ENCODE measurements at places on chromosomes 3 and 15.

DNA sequence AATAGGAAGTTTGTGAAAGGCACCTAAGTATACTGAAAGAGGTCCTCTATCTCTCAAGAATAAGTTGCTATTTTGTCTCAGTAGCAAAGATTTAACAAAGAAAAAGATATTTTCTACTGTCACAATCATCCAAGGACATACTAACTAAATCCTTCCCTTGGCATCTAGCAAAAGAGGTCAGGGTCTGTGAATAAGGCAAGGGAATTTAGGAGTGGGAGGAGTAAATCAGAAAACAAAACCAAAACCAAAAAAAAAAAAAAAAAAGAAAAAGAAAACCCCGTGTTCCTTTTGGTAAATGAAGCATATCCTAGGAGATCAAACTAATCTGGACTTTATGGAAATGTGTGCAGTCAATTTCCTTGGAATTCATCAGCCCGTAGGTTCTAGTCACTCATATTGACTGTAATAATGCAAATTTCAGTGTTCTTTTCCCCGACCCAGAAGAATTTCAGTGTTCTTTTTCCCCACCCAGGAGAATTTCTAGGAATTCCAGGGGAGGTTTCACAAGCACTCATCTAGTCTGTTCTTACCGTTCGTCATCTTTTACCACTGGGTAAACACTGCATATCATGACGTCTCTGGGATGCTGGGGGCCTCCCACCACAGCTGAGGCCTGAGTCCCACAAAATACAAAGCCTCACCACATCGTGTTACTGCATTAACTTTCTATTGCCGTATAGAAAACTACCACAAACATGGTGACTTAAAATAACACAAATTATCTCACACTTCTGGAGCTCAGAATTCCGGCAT, 113.8 kb upstream of the CCDC54 start:
- DNase-seq, result no peak

DNA sequence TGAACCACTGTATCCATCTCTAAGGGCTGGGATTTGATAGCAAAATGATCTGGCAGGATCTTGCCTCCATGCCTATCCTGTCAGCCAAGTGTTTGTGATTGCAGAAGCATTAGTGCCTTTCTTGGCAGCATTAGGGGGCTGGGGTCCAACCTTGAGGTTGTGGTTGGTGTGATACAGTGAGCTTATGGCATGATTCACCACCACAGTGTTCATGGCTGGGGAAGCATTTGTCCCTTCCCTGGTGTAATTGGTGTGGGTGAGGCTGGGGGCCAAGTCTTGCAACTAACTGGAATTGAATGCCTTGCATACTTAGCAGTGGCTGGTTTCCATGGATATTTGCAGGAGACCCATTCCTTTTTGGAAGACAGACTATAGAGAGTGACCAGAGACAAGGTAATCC, 271.0 kb upstream of the TBL1XR1 start:
- DNase-seq, result no peak

- DNase-seq, result no peak
These were observed 528.8 kb downstream of the UNC13C start for GRCh38 chr15:54506977-54507524.

GRCh38 chr3:43017593-43018195, 38.6 kb downstream of the GASK1A start:
- no peak for DNase-seq

GRCh38 chr3:153547970-153548369, 385.9 kb downstream of the RAP2B start:
- no peak for DNase-seq

- no peak for DNase-seq
These were observed 46.9 kb upstream of the NEDD4 start for GRCh38 chr15:56040081-56041035.

- no peak for DNase-seq
These were observed 3.9 kb upstream of the SCG3 start for GRCh38 chr15:51677452-51677851.

GRCh38 chr3:14876921-14877333, 58.2 kb downstream of the FGD5 start:
- no peak for DNase-seq

DNA sequence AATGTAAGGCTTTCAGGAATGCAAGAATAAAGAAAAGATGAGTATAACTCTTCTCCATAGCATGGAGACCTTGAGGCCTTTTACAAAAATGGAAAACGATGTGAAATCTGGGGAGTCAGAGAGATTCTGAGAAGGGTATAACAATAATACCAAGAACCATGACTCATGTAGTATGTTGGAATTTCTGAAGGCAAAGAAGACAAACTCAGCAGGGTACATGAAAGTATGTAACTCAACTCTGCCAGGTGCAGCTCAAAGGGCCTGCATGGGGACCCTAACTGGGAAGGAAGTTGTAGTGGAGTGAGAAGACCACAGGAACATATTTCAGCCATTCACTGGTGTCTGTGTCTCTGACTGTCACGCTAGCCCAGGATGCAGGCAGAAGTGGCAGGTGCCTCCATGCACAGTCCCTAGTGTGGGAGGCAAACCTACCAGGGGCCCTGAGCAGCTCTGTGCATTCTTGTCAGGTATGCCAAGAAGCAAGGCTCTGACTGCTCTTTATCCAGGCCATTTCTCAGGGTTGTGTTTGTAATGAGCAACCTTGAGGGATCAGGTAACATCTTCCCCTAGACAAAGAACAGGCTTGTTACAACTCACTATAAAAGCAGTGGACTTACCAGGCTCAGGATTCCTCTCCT, 57.2 kb downstream of the GPR156 start:
- no peak for DNase-seq

DNA sequence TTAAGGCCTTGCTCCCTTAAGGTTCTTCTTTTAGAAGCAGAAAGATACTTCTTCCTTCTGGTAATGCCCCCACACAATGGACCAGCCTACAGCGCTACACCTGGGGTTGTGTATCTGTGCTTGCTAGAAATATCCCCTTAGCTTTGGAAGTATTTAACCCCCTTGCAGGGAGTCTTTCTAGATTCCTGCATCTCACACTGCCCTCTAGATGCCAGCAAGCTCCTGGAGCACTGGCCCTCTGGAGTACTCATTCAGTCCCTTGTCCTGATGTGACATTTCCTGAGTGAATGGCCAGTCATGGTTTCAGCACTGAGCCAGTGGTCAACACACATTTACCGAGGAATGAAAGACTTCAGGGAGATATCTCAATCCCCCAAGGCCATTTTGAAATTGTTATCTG, 30.4 kb upstream of the RBP2 start:
- DNase-seq, result no peak

DNA sequence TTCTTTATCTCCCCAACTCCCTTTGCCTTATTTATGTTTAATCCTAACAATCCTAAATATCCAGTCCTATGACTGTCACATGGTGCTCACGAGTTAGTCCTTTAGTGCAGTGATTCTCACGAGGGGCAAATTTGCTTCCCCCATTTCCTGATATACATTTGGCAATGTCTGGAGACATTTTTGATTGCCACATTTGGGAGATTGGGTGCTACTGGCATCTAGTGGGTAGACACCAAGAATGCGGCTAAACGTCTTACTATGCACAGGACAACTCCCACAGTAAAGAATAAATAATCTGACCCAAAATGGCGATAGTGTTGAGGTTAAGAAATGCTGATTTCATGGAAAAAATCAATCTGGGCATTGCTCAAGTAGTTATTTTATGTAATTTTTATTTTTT, 466.5 kb downstream of the ROBO2 start:
- DNase-seq, result no peak

- no peak for DNase-seq
These were observed 43.8 kb downstream of the GABRB3 start for GRCh38 chr15:26729030-26729429.

- DNase-seq, result no peak
These were observed 15.9 kb downstream of the CHL1 start for GRCh38 chr3:212432-212831.

- no peak for DNase-seq
These were observed 1.9 kb downstream of the PLOD2 start for GRCh38 chr3:146159037-146159436.

- no peak for DNase-seq
These were observed 4.3 kb upstream of the RBP2 start for GRCh38 chr3:139480585-139480984.

DNA sequence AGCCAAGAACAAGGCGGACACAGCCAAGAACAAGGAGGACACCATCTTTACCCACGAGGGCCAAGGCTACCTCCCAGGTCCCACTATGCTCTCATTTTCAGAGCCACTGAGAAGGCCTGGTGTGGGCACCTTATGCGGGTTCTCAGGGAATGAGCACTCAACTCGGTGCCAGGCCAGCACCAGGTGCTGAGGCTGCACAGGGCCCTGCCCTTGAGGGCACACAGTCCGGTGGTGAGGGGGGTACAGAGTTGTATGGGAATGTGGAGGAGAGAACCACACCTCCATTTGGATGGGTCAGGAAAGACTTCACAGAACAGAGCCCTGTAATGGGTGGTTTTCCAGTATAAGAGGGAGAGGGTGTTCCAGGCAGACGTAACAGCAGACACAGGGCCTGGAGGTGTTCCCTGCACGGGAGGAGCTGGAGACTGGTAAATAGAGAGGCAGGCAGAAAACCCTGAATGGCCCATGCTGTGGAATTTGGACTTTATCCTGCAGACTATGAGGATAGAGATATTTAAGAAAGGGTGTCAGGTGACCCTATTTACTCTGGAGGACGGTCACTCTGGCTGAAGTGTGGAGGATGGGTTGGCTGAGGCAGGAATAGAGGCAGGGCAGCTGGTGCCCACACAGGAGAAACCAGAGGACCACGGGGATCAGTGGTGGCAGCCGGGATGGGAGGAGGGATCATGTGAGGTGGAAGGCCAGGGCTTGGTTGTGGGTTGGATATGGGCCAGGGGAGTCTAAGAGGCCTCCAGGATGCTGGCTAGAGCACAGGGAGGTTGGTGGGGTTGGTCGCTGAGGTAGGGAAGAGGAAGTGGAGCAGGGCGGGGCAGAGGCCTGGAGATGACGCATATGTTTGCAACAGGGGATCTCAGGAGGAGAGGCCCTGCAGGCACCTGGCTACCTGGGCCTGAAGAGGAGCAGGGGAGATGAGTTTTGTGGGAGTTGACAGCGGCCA, 34.6 kb downstream of the CRABP1 start:
- no peak for DNase-seq

GRCh38 chr3:185561958-185562357, 9.6 kb upstream of the LIPH start:
- DNase-seq, result no peak

GRCh38 chr15:50686469-50687301, at the start of gene TRPM7:
Gene TRPM7, minus strand, starts transcription at chr15:50686797. Its CDS starts 264 bp downstream, at chr15:50686533.
- DNase-seq, result peak; percentile 89

DNA sequence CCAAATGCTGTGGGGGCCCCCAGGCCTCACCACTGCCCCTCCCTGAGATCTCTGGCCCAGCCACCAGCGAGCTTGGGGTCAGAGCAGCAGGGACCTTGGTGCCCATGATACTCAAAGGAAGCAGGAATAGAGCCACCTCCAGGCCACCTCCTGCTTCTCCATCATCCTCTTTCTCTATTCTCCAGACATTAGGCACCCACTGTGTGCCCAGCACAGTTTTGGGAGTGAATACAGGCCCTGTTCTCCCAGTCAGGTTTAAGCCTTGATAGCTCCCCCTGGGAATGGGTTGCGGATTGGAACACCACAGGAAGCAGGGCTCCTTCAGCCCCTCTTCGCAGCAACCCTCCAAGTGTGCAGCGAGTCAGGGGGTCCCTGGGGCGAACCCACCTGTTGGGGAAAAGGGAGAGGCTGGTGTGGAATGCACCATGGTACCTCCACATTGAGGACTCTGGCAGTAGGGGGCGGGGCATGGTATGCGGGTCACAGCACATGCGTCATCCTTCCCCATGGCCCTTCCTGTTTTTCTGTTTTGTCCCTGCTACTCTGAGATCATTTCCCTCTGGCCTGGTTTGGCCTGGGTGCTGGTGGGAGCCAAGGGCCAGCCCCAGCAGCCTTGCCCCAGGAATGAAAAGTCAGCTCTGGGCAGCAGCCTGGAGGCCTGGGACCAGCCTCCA, 14.2 kb upstream of the SEMA3B start:
- no peak for DNase-seq

DNA sequence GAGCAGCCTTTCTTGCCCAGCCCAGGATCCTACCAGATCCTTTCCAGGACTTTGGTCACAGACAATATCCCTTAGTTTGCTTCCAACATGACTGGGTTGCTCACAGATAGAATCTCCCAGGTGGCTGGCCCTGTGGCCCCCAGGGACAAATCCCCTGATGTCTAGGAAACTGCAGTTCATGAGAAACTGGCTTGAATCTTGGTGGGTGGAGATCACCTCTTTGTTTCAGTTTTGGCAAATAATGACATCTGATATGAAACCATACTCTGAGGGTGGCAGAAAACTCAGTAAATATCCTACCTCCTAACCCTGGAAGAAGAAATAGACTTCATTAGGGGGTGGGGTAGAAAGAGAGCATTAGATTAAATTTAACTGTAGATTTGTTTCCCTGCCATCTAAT, 44.1 kb upstream of the PFN2 start:
- DNase-seq, result no peak

- no peak for DNase-seq
These were observed 988.7 kb downstream of the NTRK3 start for GRCh38 chr15:87267798-87268197.

DNA sequence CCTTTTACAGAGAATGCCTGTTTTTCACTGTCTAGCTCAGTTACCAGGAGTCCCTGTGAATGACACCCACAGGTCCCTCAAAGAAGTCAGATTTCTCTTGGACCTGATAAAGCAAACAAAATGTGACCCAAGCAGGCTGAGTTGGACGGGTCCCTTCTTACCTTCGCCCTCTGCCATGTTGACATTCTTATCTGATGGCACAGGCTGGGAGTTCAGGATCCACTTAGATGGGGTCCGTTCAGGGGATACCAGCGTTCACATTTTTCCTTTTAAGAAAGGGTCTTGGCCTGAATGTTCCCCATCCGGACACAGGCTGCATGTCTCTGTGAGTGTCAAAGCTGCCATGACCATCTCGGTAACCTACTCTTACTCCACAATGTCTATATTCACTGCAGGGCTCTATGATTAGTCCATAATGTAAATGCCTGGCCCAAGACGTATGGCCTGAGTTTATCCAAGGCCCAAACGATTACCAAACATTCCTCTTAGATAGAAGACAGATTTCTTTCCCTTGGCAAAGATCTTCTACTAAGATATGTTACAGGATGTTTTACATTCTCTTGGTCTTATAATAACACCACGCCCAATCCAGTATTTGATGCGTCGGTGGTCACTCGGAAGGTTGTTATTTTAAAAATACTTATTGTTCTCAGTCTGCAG, 179.1 kb downstream of the THSD4 start:
- DNase-seq, result no peak

DNA sequence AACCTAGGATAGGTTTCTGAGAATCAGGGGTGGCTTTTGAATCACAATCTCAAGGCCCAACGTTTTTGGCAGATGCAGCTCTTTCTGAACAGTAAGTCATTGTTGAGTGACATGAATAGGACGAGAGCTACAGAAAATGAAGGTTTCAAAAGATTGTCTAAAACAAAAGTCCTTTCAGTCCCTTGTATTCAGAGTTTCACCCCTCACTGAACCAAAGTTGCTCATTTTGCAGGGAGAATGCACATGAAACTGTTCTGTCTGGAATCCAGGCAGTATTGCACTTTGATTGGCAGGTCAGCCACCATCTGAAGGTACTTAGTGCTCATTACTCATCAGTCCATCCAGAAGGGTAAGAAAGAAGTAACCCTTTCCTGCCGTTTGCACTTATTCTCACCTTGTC, 24.1 kb upstream of the RASGRP1 start:
- DNase-seq, result no peak

Measured in activated CD8-positive, alpha-beta memory T cell treated with anti-CD3 and anti-CD28 coated beads, Interleukin-2, amount 50 U/mL, for 4 hours (primary cell).